ENCODE measurements at places on chromosomes 1 and 21. TPM values are rescaled to one million over a fixed set of nuclear protein-coding genes. Genes with fewer than 3 reads are reported as not detected.

DNA sequence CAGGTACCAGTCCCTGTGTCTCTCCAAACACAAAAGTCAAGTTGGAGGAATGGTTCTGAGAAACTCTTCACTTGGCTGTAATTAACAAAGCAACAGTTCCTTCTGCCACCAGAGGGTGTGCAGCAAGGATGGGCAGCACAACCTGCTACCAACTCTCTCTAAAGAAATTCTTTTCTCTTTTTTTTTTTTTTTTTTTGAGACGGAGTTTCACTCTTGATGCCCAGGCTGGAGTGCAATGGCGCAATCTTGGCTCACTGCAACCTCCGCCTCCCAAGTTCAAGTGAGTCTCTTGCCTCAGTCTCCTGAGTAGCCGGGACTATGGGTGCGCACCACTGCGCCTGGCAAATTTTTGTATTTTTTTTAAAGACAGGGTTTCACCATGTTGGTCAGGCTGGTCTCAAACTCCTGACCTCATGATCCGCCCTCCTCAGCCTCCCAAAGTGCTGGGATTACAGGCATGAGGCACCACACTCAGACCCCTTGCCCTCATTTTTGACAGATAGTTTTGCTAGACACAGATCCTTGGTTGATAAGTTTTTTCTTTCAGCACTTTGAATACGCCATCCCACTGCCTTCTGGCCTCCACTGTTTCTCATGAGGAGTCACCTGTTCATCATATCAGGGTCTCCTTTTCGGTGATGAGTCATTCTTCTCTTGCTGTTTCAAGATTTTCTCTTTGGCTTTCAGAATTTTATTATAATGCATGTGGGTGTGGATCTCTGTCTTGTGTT lies 12.1 kb upstream of the DEGS1 start:
- DNase-seq, result no peak

DNA sequence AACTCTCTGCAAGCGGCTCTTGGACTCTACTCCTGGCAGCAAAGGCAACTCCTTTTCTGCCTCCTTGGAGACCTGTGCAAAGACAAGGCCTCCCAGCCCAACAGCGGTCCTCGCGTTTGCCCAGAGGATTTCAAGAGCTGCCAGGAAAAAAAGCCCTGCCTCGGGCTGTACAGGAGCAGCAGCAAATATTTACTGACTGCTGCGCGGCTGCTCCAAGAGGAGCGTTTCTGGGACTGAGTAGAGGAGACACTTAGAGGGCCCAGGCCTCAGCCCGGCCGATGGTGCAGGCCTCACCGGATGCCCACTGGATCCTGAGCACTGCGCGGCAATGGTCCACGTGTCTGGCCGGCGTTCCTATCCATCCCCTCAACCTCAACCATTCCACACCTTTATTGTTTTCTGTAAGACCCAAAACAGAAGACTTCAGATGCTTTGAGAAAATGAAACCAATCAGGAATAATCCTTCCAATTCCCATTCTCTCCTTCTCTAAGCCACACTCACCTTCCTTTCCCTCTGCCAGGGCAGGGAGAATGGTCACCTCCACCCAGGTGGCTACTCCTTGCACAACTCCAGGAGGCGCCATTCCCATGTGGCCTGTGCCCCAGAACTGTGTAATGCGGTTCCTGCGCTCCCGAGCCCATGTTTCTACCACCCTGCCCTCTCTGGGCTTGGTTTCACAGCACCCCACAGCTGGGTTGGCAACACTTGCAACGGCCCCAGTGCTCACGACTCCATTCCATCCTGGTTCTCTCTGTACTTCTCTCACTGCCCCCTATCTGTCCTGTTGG lies 215.8 kb downstream of the TRABD2B start:
- no peak for DNase-seq

DNA sequence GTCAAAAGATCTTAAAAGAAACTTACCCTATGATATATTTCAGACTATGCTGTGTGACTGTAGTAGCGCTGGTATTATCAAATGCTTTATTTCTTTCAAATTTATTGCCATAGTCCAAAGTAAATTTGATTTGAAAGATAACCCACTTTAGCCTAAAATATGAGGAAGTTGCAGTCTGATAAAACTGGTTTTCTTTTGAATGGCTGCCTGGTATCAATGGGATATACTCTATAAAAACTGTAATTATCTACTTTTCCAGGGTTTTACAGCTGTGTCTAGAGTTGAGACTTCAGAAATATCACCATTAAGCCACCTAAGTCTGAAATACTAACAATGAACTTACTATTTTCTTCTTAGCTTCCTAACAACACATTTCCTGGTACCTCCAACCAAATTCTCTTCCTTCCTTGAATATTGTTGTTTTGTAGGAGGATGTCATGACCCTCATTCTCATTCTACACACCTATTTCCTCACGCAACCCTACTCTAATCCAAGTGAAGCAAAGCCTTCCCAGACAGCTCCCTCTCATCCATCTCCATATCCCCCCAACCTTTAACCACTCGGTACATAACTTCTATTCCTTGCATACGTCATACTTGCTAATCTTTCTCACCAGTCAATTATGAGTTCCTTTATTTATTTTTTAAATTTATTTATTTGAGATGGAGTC lies 17.0 kb downstream of the KDM5B start:
- DNase-seq, result no peak

GRCh38 chr1:156414461-156415064 lies 45.6 kb downstream of the RHBG start:
- no peak for DNase-seq

DNA sequence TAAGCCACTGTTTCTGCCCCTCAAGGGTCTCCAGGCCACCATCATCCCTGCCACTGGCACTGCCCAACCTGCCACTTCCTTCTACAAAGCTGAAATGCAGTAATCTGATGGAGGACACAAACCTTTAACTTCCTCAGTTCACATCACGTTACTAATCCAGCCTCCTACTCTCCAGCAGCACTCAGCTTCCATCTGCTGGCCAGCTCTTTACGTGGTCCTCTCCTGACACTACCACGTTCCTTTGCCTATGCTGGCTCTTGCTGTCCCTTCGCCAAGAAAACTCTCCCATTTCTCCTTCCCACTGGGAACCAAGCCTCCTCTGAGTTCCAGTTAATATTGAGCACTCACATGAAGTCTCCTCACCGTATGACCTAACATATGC lies 124.0 kb downstream of the EDEM3 start:
- DNase-seq, result no peak

DNA sequence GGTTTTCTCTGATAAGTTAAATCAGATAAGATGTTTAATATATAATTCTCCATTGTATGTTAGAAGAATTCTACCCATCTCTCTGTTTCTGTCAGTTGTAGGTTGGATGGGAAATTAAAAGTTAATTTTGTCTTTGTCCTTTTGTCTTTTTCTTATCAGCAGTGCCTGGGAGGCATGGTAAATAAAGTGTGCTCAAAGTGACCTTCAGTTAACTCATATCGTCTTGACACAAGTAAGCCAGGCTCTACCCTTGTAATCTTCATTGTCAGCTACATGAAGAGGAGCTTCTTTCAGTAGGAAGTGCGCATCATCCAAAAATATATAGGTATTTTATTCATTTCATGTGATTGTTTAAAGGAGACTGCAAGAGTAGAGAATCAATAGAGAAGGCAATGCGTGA lies 138.9 kb upstream of the NRIP1 start:
- DNase-seq, result no peak

Gene SRSF10
- total RNA-seq, result 101 TPM

Gene NCAM2
- total RNA-seq, result 2.3 TPM

DNA sequence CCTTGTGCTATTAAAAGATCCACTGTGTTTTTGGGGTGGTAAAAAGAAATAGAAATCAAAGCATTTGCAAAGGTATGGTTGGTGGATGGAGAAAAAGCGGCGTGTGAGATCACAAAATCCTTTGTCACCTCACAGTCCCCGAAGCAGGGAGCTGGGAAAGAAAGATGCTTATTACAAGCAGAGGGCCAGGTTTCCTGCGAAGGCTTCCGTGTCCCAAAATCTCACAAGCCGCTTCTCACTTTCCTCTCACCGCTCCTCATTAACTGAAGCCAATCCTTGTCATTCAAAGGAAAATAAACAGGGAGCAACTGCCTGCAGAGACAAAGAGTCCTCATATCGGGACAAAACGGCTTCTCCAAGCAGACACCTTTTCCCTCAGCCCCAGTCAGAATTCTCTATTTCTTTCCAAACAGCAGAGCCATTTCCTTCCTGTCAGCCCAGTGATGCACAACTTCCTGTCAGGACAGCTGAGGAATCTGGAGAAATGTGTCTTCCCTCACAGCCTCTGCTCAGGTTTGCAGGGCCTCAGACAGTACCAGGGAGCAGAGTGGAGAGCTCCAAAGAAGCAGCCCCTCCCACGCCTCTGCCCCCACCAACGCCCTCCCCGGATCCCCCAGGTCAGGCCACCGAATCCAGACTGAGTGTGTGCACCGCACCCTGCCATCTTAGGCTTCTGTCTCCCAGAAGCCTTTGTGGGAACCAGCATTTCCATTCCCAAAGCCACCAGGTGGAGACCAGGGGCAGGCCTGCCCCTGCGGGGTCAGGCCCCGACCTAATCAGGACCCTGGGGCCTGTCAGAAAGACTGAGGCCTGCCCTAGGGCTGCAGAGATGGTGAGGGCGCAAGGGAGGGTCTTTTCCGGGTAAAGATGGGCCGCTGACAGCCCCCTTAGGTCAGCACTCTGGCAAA lies 29.6 kb downstream of the KCNN3 start:
- DNase-seq, result no peak

DNA sequence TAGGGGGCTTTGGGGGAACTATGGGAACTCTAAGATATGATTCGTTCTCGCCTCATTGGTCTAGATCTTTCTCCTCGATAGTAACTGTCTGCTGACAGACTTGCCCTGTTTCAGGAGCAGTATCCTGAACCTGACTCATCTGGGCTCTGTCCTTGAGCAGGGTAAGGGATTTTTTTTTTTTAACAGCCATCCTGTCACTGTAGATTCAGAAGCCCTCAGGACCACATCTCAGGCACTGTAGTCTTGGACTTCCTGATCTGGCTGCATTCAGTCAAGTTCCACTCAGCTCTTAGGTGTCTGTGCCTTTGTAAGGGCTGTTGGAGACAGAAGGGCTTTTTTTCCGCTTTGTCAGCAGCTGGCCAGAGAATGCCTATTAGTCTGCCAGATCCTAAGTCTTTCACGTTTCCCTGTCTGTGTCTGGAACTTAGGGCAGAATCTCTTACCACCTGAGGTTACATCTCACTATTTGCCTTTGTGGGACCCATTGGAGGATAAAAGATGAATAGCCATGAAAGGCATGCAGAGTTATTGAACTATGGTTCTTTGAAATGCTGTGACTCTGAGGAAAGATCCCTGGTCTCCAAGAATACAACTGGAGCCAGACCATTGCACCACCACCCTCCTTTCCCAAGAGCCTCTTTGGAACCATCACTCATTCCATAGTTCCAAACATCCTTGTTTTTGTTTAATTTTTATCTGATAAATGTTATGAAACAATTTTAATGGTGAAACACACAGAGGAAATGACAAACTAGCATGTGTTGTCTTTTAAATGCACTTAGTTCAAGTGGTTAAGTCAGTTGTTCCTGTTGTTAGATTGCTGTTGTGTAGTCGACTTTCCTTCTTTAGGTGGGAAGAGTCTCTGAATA lies 49.7 kb upstream of the MACF1 start:
- DNase-seq, result no peak

GRCh38 chr1:197995408-197996258 lies 78.5 kb downstream of the LHX9 start:
- no peak for DNase-seq

Gene FMN2
- 4.3 TPM for total RNA-seq

DNA sequence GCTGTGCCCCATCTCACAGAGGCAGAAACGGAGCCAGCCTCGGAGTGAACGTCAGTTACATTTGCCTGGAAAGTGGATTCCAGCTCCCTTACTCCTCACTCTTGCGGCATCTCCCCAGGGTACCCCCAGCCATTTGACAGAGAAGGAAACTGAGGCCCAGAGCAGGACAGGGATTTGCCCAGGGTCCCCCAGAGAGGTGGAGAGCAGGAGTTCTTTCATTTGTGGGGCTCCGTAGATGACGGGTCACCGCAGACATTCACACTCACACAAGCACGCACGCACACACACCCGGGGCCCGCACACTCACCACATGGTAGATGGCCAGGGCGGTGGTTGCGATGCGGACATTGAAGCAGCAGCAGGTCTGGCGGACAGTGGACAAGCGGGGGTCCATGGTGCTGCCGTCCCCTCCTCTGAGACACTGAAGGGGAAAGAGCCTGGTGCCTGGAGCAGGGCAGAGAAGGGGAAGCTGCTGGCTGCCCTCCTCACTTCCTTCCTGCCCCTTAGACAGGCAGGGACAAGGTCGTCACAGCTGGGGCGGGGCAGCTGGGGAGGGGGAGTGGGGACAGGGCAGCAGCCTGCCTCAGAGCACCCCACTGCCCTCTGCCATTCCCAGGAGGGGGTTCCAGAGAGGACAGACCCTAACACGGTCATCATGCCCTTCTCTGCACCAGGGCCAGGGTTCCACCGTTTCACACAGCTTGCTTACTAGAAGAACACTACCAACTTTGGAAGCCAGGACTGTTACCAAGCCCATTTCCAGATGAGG lies at the start of gene LAPTM5:
Gene LAPTM5 (minus strand): TSS at position 423 of the 769 bp plus-strand sequence. CDS start 29 bp downstream, at position 394.
- DNase-seq, result no peak

- DNase-seq, result no peak
Observed at GRCh38 chr1:226332947-226333346, 24.0 kb upstream of the LIN9 start.

Gene AXDND1
- not detected for total RNA-seq

Gene ARTN
- total RNA-seq, result 0.19 TPM

DNA sequence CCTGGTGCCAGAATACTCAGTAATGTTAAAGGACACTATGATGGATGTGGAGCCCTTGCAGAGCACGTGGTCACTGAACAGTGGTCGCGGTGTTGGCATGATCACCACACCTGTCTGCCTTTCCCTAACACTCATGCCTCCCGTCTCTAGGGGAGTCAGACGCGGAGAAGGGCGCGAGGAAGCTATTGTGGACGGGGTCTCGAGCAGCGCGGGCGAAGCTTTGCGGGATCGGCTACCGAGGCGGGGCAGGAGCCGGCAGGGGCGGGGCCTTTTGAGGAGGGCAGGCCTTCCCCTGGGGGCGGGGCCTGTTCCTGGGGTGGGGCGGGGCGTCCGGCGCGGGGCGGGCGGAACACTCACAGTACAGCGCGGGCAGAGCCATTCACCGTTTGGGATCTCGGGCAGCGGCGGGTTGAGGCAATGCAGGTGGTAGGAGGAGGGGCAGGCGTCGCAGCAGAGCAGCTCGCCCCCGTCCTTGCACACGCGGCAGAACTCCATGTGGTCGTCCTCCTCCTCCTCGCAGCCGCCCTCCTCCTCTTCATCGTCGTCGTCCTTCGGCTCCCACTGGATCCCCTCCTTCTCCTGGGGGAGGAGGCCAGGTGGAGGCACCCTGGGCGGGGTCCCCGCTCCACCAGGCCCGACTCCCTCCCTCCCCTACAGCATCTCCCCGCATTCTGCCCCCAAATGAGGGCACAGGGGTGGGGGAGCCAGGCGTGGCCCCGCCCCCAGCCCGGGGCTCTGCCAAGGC lies 31.5 kb downstream of the CHD5 start:
- DNase-seq, result peak; percentile 32

- DNase-seq, result no peak
Observed at GRCh38 chr1:31054349-31054748, 11.2 kb downstream of the PUM1 start.

DNA sequence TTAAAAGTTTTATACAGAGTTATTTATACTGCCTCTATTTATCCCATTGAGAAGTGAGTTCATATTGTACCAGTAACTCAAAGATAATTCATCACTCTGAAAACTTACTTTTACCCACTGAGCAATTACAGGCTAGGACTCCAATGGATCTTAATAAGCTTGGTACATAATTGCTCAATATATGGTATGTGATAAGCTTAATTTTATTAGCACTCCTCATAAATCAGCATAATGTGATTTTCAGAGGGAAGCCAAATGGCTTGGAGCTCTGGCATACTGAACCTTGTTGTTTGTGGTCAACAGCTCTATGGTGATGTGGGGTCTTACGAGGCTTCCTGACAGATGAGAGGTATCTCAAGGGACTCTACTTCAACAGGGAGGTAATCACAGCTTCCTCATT lies 26.3 kb downstream of the ADAM30 start:
- no peak for DNase-seq
